Stimulated activated CD8-positive, alpha-beta memory T cell treated with anti-CD3 and anti-CD28 coated beads, Interleukin-7, amount 100 ng/mL, for 4 hours (primary cell): ENCODE measurements at places on chromosomes 11 and 22.

DNA sequence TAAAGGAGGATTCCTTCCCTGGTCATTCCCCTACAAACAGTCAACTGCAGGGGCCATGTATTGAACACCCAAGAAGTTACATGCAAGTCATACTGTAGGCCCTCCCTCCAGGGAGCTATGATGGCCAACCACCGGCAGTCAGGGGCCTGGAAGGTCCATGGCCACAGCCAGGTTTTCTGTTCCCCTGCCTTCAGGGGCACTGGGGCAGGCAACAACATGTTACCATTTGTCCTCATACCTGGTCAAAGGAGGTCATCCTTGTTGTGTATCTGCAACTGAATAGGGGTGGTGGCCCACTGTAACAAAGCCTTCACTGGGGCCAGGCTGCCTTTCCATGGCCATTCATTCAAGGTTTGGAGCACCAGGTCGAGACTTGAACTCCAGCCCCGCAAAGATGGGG lies 433.6 kb downstream of the DYNC2H1 start:
- DNase-seq: no peak

- no peak for DNase-seq
Observed at GRCh38 chr11:15591112-15591537, 476.4 kb downstream of the INSC start.

- no peak for DNase-seq
Observed at GRCh38 chr11:126139111-126140091, 72.0 kb downstream of the RPUSD4 start.

GRCh38 chr22:23067023-23067650 lies 3.2 kb upstream of the GNAZ start:
- no peak for DNase-seq

- no peak for DNase-seq
Observed at GRCh38 chr11:110479108-110480101, 49.7 kb downstream of the FDX1 start.

- no peak for DNase-seq
Observed at GRCh38 chr11:61150706-61151544, 10.3 kb downstream of the VPS37C start.

- no peak for DNase-seq
Observed at GRCh38 chr11:36193290-36193619, 96.0 kb downstream of the COMMD9 start.

GRCh38 chr22:46829941-46830715 lies 67.7 kb downstream of the TBC1D22A start:
- no peak for DNase-seq

DNA sequence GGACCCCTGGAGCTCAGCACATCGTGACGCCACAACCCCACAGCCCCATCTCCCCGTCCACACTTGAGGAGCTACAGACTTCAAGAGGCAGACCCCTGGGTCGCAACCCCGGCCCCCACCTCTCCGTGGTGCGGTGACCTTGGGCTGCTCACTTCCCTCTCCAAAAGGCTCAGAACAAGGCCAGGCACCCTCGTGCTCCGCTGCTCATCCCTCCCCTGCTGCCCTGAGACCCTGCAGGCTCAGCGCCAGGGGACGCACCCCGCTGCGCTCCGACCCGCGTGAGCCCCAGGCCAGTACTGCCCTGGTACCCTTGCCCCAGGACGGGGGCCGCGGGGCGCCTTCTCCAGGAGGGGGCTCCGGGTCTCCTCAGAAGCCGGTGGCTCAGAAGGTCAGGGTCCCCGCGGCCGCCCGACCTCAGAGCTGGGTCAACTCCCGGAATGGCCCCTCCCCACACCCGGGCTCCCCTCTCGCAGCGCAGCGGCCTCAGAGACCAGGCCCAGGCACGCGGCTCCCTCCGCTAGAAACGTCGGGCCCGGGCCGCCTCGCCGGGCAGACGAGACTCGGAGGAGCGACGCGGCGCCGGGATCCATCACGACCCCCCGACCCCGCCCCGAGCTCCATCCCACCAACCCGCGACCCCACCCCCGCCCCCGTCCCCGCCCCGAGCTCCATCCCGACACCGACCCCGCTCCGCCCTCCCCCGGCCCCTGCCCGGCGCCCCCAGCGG lies 563 bp downstream of the GATD1 start:
- DNase-seq: no peak

GRCh38 chr11:93025558-93026255 lies 56.3 kb downstream of the MTNR1B start:
- DNase-seq: no peak

GRCh38 chr11:82906236-82906635 lies 4.7 kb downstream of the DDIAS start:
- DNase-seq: no peak

- DNase-seq: no peak
Observed at GRCh38 chr22:42271906-42272305, 1.5 kb upstream of the TCF20 start.
